ENCODE measurements at places on chromosomes 11 and 22.

DNA sequence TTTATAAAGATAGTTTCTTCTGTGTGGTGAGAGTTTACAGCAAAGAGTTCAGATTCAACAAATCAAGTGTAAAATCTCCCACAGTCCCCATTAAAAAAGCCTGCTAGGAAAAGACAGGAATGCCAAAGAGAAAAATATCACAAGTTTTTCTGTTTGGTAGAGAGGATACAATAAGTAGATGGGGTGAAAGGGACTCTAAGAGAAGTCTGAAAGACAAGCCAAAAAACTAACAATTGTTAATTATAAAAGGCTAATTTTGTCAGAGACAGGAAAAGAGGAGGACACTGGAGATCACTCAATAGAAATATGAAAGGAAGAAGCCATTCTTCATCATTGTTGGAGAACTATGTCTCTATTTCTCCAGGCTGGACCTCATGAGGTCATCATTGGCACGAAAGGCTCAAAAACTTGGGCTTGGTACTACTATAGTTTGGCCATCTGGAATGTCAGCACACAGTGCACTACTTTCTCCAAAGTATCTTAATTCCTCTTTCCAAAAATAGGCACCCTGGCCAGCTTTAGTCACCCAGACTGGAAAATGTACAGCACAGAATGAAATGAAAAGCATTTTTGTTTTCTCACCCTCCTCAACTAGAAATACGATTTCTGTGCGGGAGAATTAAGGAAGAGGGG lies 531 bp upstream of the SOX6 start:
- DNase-seq, result no peak

- DNase-seq, result no peak
Observed at GRCh38 chr11:57158180-57158579, 23.6 kb upstream of the LRRC55 start.

DNA sequence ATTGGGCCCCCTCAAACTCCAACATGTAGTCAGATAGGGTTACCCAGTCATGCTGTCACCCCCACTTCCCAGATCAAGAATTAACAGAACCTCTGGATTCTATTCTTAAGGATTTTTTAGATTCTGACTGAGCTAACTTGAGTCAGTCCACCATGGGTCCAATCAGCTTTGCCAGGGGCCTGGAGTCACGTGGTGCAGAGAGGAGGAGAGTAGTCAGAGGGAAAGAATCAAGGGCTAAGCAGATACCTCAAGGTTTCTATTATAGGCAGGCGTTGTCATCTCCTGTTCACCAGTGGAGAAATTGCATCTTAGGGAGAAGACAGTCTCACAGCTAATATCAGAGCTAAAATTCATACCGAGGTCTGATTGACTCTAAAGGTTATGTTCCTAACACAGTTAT lies 28.2 kb downstream of the FZD4 start:
- DNase-seq, result no peak

GRCh38 chr11:92804388-92804966 lies 165.0 kb upstream of the MTNR1B start:
- no peak for DNase-seq

GRCh38 chr11:116109228-116109627 lies 605.0 kb upstream of the CADM1 start:
- no peak for DNase-seq

- DNase-seq, result no peak
Observed at GRCh38 chr11:68436985-68437926, 23.3 kb upstream of the PPP6R3 start.

Measured in left renal pelvis (tissue), 4 donors.